ENCODE measurements at places on chromosomes 1 and 21. TPM values are rescaled to one million over a fixed set of nuclear protein-coding genes. Genes with fewer than 3 reads are reported as not detected.

The MROH7 gene
- total RNA-seq: 0.28 TPM

The KCNC4 gene
- 6.3 TPM for total RNA-seq

The LCE6A gene
- total RNA-seq: not detected

The RBM11 gene
- total RNA-seq: 0.85 TPM

The CCDC190 gene
- 1.1 TPM for total RNA-seq

The KCNK1 gene
- total RNA-seq: 0.56 TPM

The OR10J1 gene
- total RNA-seq: not detected

The SLC1A7 gene
- 0.58 TPM for total RNA-seq

The HSD3B2 gene
- total RNA-seq: not detected

The BCL2L15 gene
- total RNA-seq: under 0.01 TPM

The TAS1R3 gene
- total RNA-seq: under 0.01 TPM

The CXADR gene
- 1.7 TPM for total RNA-seq
